Posterior cingulate gyrus (tissue), 11 donors: ENCODE measurements at places on chromosomes 16 and 17.

DNA sequence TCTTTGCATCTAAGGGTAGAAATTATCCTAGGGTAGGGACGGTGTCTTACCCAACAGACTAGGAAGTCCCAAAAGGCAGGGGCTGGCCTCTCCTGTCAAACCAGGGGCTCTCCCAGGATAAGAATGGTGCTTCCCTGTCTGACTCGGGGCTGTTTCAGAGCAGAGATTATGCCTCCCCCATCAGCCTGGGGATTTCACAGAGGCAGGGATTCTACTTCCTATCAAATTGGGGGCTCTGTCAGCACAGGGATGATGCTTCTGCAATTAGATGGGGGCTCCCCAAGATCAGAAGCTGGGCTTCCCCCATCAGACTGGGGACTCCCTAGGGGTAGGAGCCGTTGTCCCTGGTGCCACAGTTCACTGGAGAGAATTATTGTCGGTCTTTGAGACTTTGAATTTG, 2.3 kb downstream of the NXPH3 start:
- no peak for DNase-seq

- DNase-seq, result no peak
These were observed 14.6 kb upstream of the TMEM92 start for GRCh38 chr17:50259477-50260324.

GRCh38 chr17:7233701-7234082, 625 bp downstream of the DVL2 start:
- peak; percentile 9 for DNase-seq

DNA sequence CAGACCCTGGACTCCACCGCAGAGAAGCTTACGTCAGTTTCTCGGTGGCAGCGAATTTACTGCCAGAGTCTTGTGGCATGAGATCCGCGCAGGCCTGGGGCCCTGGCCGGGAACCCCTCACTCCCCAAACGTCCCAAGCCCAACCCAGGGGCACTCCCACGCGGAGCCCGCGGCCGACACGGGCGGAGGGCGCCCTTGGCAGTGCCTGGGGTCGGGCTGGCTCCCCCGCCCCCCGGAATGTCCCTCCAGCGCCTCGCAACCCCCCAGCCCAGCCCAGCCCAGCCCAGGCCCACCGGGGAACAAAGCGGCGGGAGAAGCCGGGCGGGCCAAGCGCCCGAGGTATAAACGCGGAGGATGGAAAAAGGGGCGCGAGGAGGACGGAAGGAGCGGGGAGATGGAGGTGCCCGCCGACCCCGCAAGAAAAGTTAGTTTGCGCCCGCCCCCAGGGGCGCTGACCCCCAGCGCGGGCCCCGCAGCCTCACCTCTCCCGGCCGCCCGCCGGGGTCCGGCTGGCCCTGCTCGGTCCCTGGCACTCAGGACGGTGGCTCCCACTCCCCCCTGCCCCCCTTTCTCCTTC, 330 bp downstream of the CASKIN2 start:
- DNase-seq, result no peak

GRCh38 chr17:34090593-34090992, 164.5 kb upstream of the CCL2 start:
- no peak for DNase-seq

DNA sequence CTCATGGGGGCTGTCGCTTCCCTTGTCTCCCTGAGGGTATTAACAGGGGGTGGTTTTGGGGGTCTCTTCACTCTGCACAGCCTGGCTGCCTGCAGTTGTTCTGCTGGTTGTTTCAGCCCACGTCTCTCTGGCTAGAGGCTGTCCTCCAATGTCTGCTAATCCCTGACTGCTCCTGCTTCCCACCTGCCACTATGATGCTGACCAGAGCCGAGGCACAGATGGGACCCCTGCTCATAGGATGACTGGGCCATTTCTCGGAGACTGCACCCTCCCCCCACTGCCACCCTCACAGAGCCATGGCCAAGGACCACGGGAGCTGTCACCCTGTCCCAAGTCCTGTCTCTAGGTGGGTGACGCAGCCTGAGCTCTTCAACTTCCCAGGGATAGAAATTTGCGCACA, 1.6 kb upstream of the ACSF3 start:
- DNase-seq, result no peak

DNA sequence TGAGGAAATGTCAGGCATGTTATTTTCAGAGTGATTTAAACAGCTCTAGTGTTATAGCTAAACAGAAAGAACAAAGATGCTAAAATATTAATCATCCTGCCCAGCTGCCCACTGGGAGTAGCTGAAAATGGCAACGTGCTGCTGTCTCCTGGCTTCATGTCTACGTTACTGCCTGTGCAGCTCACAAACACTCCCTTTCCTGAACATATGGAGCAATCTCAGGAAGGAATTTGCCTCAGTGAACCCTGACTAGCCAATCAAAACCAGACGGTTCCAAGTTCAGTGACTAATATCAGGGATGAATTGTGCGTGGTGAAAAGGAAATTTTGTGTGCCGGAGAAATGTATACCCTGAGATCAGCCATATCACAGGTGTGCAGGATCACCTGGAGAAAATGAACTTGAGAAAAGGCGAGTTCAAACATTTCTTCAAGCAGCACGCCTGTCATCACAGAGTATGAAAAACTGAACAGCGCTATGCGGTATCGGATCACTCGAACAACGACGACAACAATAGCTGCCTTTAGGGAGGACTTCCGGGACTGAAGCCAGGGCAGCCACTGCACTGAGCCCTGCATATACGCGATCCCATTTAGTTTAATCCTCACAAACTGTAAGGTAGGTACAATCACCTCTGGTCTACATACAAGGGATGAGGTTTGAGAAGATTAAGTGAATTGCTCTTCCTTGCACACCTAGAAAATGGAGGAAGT, 110.3 kb downstream of the STX8 start:
- DNase-seq, result no peak

DNA sequence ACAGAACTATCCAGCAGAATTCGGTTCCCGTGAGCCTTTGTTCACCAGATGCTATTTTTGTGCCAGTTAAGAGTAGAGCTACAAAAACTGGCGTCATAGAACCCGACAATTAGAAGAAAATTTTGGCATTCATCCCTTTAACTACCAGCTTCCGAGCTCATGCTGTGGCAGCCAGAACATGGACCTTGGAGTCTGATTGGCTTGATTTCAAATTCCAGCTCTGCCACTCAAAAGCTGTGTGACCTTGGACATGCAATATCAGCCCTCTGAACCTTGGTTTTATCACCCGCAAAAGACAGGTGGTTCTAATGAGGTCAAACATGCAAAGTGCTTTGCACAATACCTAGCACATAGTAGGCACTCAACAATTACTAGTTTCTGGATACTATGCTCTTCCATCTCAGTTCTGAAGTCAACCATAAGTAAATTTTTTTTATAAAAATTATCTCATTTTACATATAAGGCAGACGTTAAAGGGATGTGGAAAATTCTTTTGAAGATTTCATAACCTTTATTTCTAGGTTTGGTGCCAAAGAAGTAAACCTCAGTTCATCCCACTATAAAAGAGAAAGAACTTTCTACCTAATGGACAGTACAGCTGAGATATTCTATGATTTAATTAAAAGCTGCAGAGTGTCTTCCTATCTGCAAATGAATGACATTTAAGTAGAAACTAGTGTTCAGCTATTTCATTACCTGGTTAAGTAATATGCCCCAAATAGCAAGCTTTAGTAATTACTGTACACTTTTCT, 331.5 kb downstream of the HAPSTR1 start:
- DNase-seq, result no peak

DNA sequence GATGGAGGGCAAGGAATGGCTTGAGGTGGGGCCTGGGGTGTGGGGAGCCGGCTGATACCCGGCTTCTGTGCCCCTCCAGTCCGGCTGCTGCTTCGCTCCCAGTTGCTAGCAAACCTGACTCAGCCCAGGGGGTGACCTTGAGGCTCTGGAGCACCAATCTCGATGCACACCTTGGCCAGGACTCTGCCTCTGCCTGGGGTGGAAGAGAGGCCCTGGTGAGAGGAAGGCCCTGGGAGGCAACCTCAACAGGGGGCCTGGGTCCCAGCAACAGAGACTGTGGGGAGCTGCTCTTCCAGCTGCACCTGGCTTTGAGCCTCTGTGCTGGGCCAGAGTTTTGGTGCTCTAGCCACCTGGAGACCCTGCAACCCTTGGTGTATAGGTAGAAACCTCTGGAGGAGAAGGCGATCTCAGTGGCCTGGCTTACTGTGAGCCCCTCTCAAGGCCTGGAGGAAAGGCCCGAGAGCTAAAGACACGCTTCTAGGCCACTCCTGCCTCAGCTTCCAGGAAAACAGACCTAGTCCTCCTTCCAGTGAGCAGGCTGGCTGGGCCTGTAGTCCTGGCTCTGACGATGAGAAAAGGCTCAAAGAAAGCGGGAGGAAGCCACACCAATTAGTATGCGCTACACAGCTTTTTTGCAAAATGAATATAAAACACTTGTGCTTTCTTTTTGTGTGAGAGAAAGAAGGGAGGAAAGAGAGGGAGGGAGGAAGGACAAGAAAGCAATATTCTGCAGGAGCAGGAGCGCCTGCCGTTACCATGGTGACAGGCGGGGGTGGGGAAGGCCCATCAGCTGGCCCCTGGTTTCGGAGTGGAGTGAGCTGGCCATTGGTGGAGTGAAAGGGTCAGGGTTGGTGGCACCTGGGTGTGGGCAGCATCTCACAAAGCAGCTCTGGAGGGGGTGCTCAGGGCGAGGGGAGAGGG, 51.0 kb downstream of the VAC14 start:
- DNase-seq, result peak; percentile 82

DNA sequence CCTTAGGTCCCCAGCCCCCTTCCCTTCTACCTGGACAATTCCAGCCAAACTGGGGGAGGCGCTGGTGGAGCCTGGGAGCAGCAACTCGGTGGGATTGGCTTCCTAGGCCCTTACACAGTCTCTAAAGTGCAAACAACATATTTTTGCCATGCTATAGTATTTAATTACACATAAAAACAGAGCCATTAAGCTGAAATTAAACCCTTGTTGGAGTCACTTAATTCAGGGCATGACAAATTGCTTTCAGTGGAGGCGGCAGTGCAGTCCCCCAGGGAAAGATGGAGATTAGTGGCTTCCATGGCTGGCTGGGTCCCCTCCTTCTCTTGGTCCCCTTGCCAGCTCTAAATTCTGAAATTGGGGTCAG, 17.3 kb downstream of the IGFBP4 start:
- DNase-seq, result no peak

GRCh38 chr17:9830711-9831110, 5.0 kb downstream of the GLP2R start:
- DNase-seq, result no peak

- DNase-seq, result peak; percentile 78
These were observed 719.0 kb downstream of the KCNJ18 start for GRCh38 chr17:22411185-22411784.

GRCh38 chr17:55709984-55710383, 12.7 kb downstream of the TMEM100 start:
- DNase-seq, result no peak

DNA sequence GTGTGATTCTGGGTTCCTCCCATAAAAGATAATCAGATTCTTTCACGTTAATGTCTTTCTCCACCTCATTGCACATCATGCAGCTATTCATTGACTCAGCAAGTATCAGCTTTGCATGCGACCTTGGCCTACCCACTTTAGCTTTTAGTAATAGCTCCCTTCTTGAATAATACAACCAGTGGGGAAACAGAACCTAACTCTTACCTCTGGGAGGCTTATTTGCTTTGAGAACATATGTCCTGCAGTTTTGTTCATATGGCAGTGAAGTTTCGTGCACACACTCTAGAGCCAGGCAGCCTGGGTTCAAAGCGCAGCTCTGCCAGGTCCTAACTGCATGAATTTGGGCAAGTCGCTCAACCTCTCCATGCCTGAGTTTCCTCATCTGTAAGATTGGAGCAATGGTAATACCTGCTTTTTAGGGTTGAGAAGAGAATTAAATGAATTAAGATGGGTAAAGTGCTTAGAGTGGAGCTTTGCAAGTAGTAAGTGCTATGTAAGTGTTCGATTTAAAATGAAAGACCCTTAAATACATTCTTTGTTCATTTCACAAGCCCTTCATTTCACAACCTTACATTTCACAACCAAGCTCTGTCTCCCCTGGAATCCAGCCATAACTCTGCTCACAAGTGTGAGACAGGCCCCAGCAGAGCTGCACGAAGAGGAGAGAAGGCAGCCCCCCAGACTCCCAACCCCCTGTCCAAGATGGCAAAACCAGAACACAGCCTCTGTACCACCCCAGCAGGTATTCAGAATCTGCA, 29.3 kb downstream of the MAPT start:
- no peak for DNase-seq

GRCh38 chr17:42702446-42702845, 20.1 kb downstream of the CNTNAP1 start:
- no peak for DNase-seq

DNA sequence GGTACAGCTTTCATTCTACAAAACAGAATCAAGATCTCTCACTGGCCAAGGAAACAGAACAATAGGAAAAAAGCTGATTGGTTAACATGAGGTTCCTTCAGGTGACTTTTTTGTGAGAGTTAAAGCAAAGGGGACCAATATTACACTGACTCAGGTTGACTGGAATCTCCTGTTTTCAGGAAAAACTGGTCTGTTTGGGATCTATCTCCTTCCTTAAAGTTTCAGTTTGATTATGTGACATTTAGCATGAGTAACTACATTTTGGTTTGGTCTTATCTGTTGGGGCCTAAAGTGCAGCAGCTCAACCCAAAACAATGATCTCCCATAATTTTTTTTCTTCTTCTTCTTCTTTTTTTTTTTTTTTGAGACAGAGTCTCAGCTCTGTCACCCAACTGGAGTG, 9.7 kb downstream of the NUPR1 start:
- DNase-seq, result no peak
